ENCODE measurements at places on chromosomes 7 and 10. TPM values are rescaled to one million over a fixed set of nuclear protein-coding genes. Genes with fewer than 3 reads are reported as not detected.

DNA sequence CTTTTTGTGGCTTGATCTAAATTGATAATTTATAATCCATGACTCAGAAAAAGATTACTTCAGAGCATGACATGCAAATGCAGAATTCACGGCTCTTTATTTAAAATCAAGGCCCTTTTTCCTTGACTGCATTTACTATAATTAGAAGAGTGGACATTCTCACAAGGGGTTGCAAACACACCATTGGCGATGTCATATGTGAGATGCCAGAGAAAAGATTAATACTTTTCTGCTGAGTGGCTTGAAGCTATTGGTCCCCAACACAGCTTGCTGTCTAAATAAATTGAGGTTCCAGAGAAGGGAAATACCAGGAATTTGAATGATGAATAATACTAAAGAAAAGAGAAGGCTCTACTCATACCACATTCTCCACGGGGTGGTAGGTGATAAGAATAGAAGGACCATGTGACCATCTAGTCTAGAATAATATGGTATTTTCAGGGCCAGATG lies 78.7 kb upstream of the ARID5B start:
- DNase-seq, result no peak

GRCh38 chr7:94190599-94191061 lies 186.5 kb upstream of the BET1 start:
- no peak for DNase-seq

DNA sequence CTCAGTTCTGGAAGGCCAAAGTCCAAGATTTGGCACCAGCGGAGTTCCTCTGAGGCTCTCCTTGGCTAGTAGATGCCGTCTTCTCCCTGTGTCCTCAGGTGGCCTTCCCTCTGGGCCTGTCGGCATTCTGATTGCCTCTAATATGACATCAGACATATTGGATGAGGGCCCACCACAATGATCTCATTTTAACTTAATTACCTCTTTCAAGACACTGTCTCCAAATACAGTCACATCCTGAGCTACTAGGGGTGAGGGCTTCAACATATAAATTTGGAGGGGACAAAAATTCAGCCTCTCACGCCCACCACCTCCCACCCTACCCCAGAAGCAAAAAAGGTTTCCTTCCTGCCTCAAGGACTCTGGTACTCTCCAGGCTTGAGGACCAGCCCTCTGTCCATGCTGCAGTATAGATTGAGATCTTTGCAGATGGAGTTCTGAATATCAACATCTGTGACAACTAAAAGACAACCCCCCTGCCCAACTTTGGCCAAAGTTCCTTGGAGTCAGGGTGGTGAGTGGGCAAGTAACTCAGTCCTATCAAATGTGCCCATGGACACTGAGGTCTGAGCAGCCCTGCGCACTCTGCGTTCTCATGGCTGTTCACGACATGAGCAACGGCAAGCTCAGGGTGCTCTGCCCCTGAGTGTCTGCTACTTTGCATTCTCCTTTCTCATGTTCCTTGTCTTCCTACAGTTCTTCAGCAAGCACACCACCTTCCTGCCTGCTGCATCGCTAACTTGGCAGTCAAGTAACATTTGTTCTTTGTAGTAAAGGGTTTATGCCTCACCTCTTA lies 11.5 kb downstream of the TMEM176B start:
- DNase-seq, result no peak

GRCh38 chr7:93036807-93037206 lies 81.0 kb downstream of the SAMD9 start:
- no peak for DNase-seq

DNA sequence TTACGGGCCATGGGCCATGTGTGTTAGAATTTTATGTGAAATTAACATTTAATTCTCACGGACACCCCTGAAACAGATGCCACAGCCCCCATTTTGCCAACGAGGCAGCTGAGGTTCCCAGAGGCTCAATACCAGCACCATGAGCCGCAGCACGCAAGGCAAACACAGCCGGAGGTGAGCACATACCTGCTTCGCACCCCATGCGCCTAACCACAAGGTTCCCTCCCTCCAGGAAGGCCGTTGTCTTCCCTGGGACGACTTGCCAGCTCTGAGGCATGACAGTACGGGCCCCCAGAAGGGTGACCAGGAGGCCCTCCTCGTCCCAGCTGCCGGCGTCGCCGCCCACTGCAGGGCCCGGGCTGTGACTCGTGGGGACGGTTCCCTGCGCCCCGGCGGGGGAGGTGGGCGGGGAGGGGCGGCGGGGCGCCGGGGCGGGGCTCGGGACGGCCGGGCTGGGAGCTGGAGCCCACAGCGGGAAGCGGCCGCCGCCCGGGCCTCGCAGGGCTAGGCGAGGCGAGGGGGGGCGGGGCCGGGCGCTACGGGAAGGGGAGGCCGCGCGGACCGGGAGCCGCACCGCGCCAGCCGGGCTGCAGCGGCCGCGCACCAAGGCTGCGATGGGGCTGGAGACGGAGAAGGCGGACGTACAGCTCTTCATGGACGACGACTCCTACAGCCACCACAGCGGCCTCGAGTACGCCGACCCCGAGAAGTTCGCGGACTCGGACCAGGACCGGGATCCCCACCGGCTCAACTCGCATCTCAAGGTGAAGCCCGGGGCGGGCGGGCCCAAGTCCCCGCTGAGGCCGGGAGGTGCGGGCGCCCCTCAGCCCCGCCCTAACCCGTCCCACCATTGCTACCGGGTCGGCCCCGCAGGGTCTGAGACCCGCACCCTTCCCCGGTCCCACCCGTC lies at the start of gene CAV2:
Gene CAV2 (plus strand): TSS at position 571 of the 910 bp plus-strand sequence. CDS start 44 bp downstream, at position 615.
- no peak for DNase-seq

DNA sequence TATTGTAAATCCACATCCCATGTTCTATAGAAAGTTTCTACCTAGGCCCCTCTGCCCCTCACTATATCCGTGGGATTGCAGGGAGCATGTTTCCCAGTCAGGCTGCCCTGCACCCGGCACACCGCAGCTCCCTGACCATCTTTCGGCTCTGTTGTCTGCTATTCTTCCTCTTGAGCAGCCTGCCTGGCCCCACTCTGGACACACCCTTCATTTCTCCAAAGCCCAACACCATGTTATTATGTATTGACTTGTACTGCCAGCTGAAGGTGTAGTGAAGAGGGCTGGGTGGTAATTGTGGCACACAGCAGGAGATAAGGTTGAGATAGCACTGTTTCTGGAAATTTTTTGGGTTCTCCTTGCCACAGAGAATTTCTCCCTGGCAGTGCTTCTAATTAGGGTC lies 9.8 kb downstream of the LRMDA start:
- DNase-seq, result no peak

- no peak for DNase-seq
These were observed 41.6 kb downstream of the DNAJB6 start for GRCh38 chr7:157378390-157378789.

- no peak for DNase-seq
These were observed 260.1 kb downstream of the BMPER start for GRCh38 chr7:34165466-34165865.

DNA sequence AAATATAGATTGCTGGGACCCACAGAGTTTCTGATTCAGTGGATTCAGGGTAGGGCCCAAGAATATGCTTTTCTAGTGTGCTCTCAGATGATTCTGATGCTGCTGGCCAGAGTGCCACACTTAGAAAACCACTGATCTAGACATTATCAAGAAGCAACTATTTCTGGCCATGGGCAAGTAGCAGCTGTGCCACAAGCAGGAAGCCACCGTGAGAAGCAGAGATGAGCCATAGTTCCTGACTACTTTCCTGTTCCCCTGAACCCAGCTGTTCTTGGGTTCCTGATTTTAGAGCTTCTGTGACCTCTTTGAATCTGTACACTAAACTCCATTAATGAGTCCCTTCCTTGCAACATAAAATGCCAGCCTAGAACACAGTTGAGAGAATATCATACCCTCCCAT lies 38.1 kb upstream of the PIK3AP1 start:
- DNase-seq, result peak; percentile 90

GRCh38 chr10:132953428-132953827 lies 11.1 kb upstream of the CFAP46 start:
- DNase-seq, result no peak

COL28A1 gene
- 0.28 TPM for total RNA-seq

FAM237B gene
- total RNA-seq, result not detected

DNA sequence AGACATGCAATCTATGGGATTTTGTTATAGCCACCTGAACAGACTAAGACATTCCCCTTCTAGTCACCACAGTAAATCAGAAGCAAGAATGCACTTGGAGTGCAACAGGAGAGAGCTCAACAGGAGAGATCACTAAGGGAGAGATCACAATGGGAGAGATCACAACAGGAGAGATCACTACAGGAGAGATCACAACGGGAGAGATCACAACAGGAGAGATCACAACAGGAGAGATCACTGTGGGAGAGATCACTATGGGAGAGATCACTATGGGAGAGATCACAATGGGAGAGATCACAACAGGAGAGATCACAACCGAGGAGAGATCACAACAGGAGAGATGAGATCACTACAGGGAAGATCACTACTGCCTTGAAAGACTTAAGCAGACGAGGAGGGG lies 238.5 kb upstream of the PITRM1 start:
- DNase-seq, result no peak

VSTM4 gene
- not detected for total RNA-seq

- DNase-seq, result no peak
These were observed 155.1 kb downstream of the BICC1 start for GRCh38 chr10:58667658-58668310.

HMX2 gene
- total RNA-seq, result 2.4 TPM

- DNase-seq, result no peak
These were observed 93.4 kb upstream of the PARD3 start for GRCh38 chr10:34908481-34908880.

GRCh38 chr10:32629910-32630309 lies 184.0 kb downstream of the CCDC7 start:
- DNase-seq, result no peak

GRCh38 chr7:131935180-131935579 lies 378.8 kb upstream of the PODXL start:
- DNase-seq, result no peak

GRCh38 chr7:42453931-42454361 lies 216.9 kb upstream of the GLI3 start:
- DNase-seq, result no peak

GRCh38 chr7:22571766-22572165 lies 71.8 kb upstream of the STEAP1B start:
- no peak for DNase-seq

CFAP70 gene
- 1.1 TPM for total RNA-seq

FKBP6 gene
- not detected for total RNA-seq

GRCh38 chr7:107609811-107610261 lies 29.8 kb downstream of the BCAP29 start:
- DNase-seq, result no peak

GRCh38 chr10:100470367-100470766 lies 7.6 kb downstream of the WNT8B start:
- DNase-seq, result no peak

PTF1A gene
- total RNA-seq, result not detected

DNA sequence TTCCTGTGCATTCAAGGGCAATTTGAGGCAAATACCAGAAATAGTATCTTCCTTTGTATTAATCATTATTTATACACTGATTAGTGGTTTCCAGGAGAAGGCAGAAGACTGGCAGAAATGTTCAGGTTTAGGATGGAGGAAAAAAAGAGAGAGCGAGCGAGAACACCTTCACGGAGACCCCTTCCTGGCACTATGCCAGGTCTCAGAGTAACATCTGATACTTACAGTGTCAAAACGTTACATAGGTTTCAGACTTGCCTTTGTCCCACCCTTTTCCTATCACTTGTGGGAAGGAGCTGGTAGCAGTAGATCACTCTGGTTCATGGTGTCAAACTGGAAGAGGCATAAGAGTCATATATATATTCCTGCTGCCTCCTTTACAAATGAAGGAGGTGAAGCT lies 652 bp downstream of the OR2A12 start:
- DNase-seq, result no peak

- no peak for DNase-seq
These were observed 56.5 kb downstream of the ZNF277 start for GRCh38 chr7:112262855-112263487.

GRCh38 chr7:102253066-102253972 lies 33.3 kb upstream of the SH2B2 start:
- DNase-seq, result no peak

- DNase-seq, result no peak
These were observed 6.1 kb downstream of the CRYGN start for GRCh38 chr7:151433721-151434400.

TAS2R3 gene
- 2.4 TPM for total RNA-seq

- no peak for DNase-seq
These were observed 98.0 kb upstream of the ELMO1 start for GRCh38 chr7:37546677-37547076.

GRCh38 chr7:45189151-45189970 lies 31.8 kb downstream of the RAMP3 start:
- DNase-seq, result no peak

DNA sequence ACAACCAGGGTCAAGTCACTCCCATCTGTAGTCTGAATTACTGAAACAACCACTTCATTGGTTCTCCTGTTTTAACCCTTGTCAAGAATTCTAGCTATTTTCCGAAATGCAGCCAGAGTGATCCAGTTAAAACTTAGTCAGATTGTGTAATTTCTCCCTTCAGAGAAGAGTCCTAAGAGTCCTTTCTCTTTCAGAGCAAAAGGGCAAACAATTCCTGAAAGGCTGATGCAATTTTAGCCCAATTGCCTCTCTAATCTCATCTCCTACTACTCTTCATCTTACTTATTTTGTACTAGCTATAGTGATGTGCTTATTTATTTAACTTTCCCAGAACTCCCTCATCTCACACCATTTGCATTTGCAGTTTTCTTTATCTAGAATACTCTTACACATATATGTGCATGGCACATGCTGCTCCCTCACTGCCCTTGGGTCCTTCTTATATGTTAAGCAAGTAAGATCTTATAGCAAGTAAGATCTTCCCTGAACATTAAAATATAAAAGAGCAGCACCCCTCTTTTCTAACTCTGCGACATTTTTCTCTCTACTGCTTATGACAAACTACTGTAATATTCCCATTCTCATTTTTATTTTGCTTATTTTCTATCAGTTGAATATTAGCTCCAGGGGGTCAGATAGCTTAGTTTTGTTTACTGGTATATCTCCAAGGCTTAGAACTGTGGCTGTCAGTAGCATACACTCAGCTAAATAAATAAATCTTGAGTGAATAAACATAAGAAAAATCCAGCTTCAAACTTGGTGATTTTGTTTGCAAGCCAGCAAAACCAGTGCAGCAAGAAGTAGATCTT lies 44.6 kb downstream of the HGF start:
- DNase-seq, result no peak
